ENCODE measurements at places on chromosomes 12 and 14.

GRCh38 chr14:53741479-53742232, 215.0 kb downstream of the BMP4 start:
- DNase-seq: peak; percentile 60

DNA sequence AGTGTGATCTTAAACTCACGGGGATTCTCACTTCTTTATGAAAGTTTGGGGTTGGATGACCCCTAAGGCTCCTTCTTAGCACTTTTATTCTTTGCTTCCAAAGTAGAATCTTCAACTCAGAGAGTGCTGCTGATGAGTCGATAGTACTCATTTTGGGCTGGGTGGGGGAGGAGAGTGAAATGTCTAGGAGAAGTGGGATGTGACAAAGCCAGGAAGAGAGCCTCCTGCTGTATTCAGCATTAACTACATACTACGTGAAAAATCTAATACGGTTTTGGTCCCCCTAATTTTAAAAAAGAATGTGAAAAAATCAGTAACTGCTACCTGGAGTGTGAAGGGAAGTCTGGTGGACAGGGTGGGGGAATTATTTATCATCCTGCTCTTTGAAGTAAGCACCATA, 148.3 kb downstream of the SAMD4A start:
- peak; percentile 61 for DNase-seq

DNA sequence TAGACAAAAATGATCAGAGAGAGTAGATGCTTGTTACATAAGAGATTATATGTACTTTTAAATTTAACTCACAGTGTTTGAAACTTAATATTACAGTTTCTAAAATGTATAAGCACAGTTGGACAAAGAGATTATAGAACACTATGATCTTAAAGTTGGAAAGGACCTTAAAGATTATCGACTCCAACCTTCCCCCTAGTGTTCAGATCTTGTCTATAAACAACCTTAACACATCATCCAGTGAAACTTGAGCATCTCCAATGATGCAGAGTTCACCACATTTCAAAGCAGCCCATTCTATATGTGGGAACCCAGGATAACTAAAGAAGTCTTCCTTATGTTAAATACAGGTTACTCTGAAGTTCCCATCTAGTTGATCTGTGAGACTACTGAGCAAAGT, 480.8 kb downstream of the RMST start:
- DNase-seq: no peak

DNA sequence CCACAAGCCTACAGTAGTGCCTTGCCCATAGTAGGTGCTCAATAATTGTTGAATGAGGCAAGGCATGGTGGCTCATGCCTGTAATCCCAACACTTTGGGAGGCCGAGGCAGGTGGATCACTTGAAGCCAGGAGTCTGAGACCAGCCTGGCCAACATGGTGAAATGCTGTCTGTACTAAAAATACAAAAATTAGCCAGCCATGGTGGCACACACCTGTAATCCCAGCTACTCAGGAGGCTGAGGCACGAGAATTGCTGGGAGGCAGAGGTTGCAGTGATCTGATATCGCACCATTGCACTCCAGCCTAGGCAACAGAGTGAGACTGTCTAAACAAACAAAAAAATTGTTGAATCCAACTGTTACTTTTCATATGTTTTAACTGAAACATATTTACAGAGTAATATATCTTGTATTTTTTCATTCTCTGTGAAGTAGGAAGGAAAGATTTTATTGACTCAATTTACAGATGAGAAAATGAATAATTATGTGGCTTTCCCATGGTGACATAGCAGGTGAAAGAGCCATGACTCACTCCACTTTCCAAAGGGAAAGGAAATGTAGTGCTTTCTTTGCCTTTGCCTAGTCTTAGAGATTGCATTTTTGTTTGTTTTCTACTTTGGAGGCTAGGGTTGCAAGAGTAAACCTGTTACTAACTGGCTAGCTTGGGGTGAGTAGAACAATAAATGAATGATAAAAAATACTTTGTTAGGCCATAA, 95.4 kb upstream of the SLC38A4 start:
- DNase-seq: peak; percentile 66

GRCh38 chr12:77847060-77847541, 16.4 kb downstream of the NAV3 start:
- DNase-seq: peak; percentile 34

DNA sequence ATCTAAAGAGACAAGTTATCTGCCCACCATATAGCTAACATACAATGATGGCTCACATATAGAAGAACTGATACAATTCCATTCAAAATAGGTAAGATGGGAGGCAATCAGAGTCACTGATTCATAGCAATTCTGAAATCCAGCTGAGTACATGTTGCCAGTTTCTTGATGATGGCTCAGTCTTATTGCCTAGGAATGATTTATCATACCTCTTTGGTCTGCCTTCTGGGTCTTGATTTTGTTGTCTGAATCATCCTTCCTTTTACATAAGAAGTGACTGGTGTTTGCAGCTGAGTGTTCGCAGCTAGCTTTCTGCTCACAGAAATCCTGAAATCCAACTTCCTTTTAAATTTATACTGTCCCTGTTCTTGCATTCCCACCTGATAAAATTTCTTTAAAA, 463.2 kb upstream of the MGAT4C start:
- peak; percentile 63 for DNase-seq

DNA sequence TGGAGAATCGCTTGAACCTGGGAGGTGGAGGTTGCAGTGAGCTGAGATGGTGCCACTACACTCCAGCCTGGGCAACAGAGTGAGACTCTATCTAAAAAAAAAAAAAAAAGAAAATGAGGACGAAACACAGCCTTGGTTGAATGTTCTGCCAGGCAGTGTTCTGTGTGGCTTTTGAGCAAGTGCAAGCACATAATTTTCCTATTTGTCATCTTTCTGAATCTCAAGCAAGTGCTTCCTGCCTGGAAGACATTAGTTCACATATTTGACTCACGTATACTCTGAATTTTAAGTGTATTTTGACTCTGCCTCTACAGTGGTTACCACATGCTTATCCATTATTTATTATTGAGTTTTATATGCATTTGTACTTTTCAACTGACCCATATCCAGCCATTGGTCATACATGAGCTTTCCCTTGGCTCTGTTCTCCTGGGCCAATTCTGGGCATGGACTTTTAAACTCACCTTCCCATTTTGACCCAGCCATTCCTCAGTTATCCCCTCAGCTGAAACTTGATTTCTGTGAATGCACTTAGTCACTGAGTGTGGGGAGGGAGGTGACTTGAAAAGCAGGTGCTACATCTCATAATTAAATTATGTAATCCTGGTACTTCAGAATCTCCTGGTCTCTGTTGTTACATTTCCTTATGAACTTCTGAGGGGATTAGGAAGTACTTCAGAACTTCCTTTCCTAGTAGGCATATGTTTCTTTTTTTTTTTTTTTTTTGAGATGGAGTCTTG, 8.1 kb downstream of the OR10G2 start:
- no peak for DNase-seq

- peak; percentile 11 for DNase-seq
These were observed 44.4 kb downstream of the AEBP2 start for GRCh38 chr12:19483727-19484126.

GRCh38 chr12:1246637-1247036, 255.6 kb downstream of the ERC1 start:
- peak; percentile 60 for DNase-seq

DNA sequence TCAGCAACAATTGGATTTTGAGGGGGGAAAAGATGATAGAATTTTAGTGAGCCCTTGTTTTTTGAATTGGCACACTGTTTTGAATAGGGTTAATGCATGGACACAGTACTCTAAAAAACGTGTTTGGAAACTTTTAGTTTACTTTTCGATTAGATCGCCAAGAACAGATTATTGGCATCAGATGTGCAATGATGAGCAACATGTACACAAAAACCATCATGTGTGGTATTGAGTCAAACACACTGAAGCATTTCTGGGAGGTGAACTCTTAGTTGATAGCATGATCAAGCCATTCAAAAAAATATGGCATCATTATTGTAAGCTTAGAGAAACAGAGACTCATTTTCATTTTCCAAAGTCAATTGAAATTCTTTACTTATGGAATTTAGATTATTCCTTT, 329.2 kb downstream of the ADAMTS20 start:
- DNase-seq: no peak

- DNase-seq: no peak
These were observed 30.1 kb upstream of the TDRD9 start for GRCh38 chr14:103898204-103898603.

GRCh38 chr14:50792634-50793068, 38.3 kb downstream of the NIN start:
- no peak for DNase-seq

DNA sequence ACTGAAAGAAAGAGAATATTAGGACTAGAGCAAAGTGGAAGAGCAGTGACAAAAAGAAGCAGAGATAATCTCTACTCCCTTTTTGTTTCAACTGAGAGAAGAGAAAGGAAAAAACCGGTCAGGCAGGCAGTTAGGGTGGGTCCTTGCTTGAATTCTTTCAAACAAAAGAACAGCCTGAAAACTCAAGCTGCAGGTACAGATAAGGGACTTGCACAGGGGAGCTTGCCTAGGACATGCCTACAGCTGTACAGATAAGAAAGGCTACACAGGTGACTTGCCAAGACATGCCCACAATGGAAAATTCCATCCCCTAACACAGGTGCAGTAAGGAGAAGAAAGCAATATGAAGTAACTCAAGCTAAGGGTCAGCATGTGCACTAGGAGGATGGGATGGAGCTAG, 532.2 kb upstream of the MIS18BP1 start:
- no peak for DNase-seq

DNA sequence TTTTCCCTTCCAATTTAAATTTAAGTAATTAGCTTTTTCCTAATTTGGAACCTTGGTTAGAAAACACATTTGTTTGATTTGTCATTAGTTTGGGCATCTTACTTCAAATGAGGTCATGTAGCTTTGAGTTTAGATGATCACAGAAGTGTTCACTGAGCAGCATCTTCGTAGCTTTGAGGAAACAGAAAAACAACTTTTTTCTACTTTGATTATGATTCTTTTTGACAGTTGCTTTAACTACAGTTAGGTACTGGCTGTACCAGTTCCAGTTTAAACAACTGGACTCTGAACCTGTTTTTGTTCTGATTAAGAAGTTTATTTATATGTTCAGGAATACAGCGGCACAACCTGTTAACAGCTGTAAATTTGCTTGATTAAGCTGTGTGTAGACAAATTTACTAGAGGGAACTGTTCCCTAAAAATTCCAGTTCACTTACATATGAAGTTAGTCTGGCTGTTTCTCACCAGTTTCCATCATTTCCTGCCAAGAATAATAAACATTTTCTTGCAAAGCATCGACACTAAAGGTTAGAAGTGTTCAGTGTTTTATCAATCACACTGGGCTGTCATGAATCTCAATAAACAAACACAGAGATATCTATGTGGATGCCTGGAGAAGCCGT, 191.9 kb downstream of the RAD51B start:
- DNase-seq: peak; percentile 76

- DNase-seq: no peak
These were observed 125.2 kb downstream of the ALX1 start for GRCh38 chr12:85405262-85405661.

DNA sequence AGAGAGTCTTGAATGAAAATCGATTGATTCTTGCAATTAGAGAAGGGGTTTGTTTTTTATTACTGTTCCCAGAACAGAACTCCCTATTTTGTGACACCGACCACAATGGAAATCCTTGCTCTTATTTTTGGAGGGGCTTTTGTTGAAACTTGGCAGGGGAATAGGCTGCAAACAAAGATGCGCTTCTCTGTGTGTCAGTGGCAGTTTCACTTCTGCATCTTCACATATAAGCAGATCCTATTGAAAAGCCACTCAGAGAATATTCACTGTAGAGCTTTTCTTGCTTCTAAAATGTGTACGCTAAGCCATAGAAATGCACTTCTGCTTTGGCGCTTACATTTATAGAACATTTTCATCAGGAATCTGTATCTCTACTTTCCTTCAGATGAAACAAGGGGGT, 1822.4 kb upstream of the SEL1L start:
- no peak for DNase-seq

DNA sequence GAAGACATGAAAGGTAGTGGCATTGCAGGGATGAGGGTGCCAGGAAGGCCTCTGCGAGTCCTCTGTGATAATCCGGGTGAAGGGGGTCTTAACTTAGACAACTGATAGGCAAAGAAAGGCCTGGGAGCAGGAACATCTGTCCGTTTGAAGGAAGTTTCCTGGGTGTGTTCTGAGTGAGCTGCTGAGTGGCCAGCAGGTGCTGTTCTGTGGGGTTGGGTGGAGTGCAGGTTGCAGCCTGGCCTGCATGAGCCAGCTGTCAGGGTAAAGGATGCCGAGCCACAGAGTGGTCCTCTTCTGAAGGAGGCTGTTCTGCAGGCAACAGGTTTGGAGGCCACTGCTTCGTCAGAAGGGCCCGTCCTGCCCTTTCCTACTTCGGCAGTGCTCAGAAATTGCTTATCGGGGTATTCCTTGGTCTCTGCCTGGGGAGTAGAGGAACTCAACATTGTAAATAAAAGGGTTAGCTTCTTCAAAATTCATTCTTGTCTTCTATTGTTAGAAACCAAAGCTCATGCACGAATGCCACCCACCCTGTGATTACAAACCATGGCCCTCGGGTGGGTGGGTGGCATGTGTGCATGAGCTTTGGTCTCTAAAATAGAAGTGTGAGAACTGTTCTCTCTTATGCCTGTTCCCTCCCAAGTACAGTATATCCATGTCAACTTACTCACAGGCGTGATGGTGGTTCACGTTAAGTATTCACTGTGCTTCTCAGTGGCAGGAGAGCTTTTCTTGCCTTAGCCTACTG, 118.9 kb downstream of the CHST11 start:
- DNase-seq: no peak

GRCh38 chr14:91872517-91873470, 5.5 kb upstream of the TC2N start:
- DNase-seq: peak; percentile 43

GRCh38 chr14:33954016-33954598, 3.2 kb upstream of the EGLN3 start:
- no peak for DNase-seq

GRCh38 chr12:27553941-27554340, 29.9 kb downstream of the PPFIBP1 start:
- no peak for DNase-seq

DNA sequence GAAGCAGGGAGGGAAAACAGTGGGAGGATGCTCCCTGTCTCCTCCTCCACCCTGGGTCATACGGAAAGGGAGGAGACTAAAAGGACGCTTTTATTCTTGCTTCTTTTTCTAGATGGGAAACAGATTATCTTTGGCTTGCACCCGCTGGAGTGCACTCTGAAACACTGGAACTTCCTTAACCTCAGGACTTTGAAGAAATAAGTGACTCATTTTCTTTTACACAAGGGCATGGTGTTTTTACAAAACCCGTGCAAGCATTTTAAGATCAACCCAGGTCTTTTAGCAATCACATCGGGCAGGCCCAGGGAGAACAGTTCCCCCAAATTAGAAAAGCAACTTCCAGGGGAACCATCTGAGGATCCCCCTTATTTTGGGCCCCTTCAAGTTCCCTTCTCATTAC, 80.9 kb upstream of the TSPAN11 start:
- DNase-seq: no peak

GRCh38 chr14:88242446-88242845, 80.6 kb downstream of the KCNK10 start:
- no peak for DNase-seq
